ENCODE measurements at places on chromosomes 2 and 18.

GRCh38 chr2:99403524-99403923, 66.3 kb downstream of the EIF5B start:
- no peak for DNase-seq

DNA sequence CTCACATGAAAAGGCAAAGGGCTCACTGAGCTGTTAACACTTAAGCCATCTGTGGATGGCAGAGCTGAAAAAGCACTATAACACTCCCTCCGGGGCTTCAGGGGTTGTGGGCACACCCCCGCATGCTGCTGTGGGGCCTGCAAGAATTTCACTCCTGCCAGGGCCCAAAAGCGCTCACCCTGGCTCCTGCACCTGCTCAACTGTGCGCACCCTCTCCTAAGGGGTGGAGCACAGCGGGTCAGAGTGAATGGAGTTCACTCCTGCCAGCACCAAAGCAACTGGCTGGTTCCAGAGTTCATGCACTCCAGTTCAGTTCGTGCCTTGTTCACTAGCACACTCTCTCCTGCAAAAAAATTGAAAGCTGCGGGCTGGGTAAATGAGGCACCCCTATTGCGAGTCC, 814.2 kb upstream of the SLC39A10 start:
- DNase-seq: no peak

- DNase-seq: no peak
These were observed 59.2 kb upstream of the TRIB2 start for GRCh38 chr2:12657560-12657959.

- no peak for DNase-seq
These were observed 474.6 kb downstream of the SLC4A3 start for GRCh38 chr2:220101980-220102379.

DNA sequence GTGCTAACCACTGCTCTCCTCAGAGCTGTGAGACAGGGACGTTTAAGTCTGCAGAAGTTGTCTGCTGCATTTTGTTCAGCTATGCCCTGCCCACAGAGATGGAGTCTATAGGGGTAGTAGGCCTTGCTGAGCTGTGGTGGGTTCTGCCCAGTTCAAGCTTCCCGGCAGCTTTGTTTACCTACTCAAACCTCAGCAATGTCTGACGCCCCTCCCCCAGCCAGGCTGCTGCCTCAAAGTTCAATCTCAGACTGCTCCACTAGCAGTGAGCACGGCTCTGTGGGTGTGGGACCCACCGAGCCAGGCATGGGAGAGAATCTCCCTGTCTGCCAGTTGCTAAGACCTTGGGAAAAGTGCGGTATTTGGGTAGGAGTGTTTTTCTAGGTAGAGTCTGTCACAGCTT, 387.8 kb upstream of the SLC39A10 start:
- DNase-seq: no peak

- DNase-seq: no peak
These were observed 70.3 kb downstream of the TMEM237 start for GRCh38 chr2:201572846-201573508.

DNA sequence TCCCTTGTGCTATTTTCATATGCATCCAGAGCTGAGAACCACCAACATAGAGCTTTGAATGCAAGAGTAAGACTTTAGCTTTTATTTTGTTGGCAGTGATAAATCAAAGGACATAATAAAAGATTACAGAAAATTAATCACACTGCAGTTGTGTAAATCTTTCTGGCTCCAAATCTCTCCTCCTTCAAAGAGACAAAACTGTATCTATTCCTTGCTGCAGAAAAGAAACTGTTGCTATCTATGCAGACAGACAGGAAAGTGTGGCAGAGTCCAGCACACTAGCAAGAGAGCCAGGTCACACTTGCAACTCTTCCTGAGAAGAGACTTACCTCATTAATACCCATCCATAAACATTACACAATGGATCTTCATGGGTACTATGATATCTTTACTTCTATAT, 57.5 kb downstream of the DTNB start:
- no peak for DNase-seq

GRCh38 chr2:42118754-42119569, 50.2 kb upstream of the EML4 start:
- no peak for DNase-seq

GRCh38 chr2:85924522-85924921, 35.7 kb upstream of the ST3GAL5 start:
- DNase-seq: no peak

DNA sequence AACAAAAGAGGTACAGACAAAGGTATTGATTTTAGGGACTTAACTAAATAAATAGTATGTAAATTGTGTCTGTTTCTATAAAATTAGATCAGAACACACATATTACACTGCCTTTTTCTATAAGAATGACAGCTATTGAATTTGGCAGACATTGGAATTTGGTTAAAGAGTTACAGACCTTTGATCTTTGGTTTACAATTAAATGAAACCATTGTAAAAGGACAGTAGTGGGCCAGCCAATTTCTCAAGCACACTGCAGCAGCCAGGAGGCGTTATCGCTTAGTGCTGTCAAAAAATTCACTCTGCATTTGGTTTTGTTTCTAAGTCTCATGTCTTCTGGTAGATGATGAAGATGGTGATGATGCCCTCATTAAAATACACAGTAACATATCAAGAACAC, 175.9 kb downstream of the NR4A2 start:
- DNase-seq: no peak

GRCh38 chr2:166088634-166089033, 39.2 kb downstream of the SCN1A start:
- DNase-seq: no peak

DNA sequence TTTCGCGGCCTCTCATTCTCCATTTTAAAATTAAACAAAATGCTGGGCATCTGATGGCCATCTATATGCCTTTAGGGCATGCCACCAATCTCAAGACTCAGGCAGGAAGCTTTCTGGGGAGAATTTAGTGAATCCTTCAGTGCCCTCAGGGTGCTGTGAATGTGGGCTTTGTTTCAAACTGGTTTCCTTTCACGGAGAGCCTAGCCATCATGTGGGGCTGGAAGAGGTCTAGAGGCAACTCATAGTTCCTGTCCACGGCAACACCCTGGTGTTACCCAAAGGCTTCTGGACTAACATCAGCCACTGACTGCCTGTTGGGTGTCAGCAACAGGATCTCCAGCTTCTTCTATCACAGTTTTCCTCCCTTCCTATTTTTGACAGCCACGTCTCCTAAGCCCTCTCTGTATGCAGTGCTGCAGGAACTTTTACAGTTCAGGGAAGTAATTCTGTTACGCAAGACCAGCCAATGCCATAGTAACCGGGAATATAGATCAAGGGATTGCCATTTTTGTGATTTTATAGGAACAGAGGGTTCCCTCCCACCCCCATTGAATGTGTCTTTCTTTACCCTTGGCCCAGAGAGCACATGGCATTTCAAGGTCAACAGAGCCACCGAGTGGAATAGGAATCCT, 7.9 kb upstream of the WDR33 start:
- DNase-seq: no peak

DNA sequence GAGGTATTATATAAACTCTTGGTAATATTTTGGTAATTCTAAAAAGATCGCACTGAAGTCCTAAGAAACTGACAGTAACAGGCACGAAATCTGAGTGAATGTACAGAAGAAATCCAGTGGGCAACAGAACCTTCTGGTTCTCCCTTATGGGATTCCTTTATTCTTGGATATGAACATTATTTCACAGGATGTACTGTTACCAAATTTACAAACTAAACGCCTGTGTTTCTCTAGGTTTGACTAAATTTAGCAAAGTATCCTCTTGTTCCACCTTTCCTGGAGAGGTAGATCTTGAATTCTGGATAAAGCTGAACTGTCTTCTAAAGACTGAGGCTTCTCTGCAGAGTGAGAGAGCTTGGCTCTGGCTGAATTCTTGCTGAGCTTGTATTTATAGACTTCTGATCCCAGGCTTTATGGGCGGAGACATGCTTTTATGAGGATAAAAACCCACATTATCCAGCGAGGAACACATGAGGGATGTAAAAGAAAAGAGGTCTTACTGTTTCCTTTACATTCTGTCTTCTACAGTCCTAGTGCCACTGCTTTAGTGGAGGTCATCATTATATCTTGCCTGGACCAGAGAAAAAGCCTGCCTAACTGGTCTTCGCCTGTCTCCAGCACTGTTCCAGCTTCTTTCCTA, 220.8 kb downstream of the CDH2 start:
- DNase-seq: no peak

DNA sequence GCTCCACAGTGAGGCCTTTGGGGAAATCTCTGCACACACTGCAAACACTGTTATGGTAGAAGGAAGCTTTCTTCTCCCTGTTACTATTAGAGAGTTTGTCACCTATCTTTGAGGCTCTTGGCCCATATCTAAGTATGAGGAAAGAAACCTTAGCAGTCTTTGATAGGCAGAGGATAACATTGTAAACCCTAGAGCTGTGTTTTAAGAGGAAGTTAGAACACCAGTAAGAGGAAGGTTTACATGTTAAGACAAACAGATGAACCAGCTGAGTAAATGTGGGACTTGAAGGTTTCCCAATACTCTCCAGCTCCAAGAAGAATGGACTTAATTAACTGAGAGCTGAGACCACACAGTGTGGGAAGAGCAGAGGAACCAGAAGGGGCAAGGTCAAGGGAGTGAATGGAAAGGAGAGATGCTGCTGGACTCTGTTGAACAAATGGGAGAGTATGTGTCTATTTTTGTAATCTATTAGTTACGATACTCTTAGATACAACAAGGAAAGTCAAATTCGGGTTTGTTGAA, 257.0 kb downstream of the DPP10 start:
- no peak for DNase-seq

GRCh38 chr2:148578493-148578884, 66.1 kb upstream of the EPC2 start:
- no peak for DNase-seq

DNA sequence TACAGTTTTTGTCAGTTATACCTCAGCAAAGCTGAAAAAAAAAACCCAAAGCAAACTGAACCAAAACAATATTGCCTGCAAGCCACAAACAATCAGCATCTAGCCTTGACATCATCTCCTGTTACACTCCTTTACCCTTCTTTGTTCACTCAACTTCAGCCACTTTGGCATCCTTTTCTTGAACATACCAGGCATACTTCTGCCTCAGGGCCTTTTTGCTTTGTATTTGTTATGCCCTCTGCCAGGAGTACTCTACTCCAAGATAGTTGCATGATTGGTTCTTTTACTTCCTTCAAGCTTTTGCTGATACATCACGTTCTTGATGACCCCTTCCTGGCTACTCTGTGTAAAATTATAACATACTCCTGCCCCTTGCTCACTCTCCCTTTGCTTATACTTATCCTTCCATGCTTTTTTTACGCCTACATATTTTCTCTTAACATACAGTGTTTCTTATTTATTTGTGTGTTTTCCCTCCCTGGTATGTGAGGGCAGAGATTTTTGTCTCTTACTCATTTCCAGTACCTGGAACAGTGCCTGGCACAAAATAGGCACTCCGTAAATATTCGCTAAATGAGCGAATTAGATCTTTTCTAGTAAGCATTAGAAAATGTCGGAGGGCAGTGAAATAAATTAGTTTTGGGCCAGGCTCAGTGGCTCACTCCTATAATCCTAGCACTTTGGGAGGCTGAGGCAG, 12.7 kb downstream of the ABI2 start:
- DNase-seq: peak; percentile 89

DNA sequence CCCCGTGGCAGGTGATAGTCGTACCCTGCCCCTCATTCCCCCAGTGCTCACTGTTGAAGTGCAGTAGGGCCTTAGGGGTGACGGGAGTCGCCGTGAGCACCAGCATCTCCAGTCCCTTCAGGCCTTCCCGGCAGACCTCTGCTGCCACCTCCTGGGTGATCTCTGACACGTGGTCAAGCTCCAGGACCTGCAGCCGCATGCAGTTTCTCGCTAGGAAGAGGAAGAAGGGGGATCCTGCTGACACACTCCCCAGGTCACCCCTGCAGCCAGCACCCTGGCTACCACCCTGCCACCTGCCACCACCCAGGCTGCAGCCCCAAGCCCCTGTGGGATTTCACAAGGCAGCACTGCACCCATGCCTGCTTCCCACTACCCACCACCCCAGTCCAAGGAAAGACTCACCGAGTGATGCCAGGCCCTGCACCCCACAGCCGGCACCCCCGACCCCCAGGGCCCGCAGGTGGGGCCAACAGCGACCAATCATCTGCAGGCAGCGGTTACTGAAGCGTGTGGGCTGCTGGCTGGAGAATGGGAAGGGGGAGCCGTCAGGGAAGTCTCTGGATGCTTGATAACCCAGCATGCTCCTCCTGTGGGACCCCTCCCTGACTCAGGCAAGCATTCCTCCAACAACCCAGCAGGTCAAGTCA, 23.8 kb downstream of the FBXO41 start:
- peak; percentile 64 for DNase-seq

GRCh38 chr2:16853088-16853487, 187.5 kb upstream of the CYRIA start:
- DNase-seq: no peak

DNA sequence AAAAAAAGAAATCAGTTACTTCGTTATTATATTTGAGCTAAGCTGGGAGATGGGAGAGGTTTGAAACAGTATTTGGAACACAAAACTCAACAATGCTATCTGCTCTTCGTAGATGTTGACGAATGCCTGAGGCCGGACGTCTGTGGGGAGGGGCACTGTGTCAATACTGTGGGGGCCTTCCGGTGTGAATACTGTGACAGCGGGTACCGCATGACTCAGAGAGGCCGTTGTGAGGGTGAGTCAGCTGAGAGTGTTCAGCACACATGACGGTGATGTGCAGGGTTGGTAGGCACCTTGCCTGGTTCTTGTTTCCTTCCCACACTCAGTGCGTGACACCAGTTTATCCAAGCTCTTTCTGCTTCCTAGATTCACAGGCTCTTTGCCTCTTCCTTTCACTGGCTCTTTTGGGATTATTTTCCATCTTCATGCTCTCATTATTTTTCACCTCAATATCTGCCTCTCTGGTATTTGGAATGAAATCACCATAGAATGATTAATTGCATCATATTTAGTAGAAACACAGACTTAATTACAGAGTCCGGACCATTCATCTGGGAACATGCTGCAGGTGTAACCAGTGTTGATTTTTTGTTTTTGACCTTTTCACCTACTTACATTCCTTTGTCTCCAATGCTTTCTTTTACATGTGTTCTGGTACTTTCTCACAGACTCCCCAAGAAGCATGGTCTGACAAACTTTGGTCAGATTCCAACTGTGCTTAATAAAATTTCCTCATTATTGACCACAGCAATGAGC, 200.6 kb upstream of the RASGRP3 start:
- DNase-seq: no peak

- no peak for DNase-seq
These were observed 3.3 kb downstream of the SMARCAL1 start for GRCh38 chr2:216415541-216415940.

GRCh38 chr2:176107731-176108181, 676 bp downstream of the HOXD11 start:
- DNase-seq: no peak

DNA sequence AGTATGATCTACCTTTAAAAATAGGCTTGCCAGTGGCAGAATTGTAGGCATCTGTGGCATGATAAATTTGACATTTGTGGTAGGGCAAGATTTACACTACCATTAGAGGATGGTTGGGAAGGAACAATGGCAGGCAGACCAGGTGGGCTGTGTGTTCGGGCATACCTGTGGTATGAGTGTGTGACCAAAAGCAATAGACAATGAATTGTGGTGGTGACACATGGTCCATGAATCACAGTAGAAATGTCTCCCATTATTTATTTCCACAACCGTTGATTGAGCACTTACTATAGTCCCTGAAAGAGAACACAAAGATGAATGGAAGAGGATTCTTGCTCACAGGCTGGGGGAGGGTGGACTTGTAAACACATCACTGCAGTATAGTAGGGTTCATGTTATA, 29.9 kb upstream of the RUFY4 start:
- no peak for DNase-seq

- DNase-seq: no peak
These were observed 10.7 kb upstream of the ADCY3 start for GRCh38 chr2:24930768-24931167.

Data from T47D (cell line).